ENCODE measurements at places on chromosomes 11 and 22. TPM values are rescaled to one million over a fixed set of nuclear protein-coding genes. Genes with fewer than 3 reads are reported as not detected.

GRCh38 chr11:104254347-104254746 is 90.4 kb upstream of the PDGFD start:
- DNase-seq, result peak; percentile 59

Gene MTFP1
- 60.4 TPM for total RNA-seq

- DNase-seq, result no peak
These were observed 263.9 kb downstream of the SBF2 start for GRCh38 chr11:10030122-10030490.

DNA sequence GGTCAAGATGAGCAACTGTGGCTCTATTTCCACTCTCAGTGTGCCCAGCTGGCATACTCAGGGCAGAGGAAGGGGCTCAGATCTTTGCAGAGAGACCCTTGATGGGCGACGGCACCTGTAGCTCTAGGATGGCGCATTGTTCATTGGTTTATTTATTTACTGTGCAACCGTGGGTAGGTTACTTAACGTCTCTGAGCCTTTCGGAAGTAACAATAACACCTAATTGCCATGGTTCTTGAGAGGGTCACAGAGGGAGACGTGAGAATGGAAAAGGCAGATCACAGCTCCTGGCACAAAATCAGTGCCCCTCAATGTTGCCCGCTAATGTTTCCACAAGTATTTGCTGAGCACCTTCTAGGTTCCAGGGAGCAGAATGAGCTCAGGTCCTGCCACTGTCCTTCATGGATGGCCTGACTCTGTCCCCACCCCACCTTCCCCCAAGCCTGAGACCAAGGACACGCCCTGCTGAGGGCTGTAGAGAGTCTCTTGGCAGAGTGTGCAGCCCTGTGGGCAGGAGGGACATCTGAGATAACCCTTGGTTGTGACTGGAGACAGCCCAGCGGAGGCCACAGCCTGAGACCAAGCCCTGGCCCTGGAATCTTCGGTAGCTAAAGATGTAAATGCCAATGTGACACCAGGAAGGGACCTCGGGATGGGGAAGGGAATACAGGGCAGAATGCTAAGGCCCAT is 780 bp upstream of the ALDH3B2 start:
- no peak for DNase-seq

- DNase-seq, result no peak
These were observed 13.1 kb downstream of the TREH start for GRCh38 chr11:118666371-118666770.

Gene RASL10A
- 3.6 TPM for total RNA-seq

DNA sequence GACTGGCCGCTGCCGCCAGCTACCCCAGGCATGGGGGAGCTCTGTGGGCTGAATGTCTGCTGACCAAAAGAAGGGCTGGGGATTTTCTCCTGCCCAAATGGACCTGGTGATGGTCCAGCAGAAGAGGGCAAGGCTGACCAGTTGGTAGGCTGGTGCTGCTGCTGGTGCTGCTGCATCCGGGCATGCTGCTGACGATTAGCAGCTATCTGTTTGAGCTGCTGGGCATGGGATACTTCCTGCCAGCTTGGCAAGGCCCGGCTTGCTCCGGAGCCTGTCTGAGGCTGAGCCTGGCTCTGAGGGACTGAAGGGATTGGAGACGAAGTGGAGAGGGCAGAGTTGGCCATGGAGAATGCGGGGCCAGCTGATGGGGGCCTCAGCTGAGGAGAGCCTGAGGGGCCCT is 168.6 kb upstream of the MTMR2 start:
- DNase-seq, result no peak

Gene MUC15
- not detected for total RNA-seq

Gene TSPAN4
- 205 TPM for total RNA-seq

GRCh38 chr22:41910050-41911000 is 4.5 kb downstream of the SHISA8 start:
- DNase-seq, result no peak

DNA sequence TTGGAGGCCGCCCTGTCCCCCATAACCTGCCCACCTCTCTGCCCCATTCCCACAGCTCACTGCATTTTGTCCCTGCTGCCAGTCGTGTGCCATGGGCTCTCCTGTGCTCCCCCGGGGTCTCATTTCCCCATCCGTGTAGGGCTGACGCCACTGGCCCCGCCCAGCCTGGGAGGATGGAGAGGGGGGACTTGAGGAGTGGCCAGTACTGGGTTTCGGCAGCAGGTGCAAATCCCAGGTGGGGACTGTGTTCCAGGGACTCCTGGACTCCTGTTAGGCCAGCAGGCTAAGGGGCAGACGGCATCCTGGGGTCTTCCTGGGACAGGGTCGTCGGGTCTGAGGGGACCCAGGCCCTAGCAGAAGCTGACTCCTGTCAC is 1.2 kb upstream of the MYO7A start:
- no peak for DNase-seq

DNA sequence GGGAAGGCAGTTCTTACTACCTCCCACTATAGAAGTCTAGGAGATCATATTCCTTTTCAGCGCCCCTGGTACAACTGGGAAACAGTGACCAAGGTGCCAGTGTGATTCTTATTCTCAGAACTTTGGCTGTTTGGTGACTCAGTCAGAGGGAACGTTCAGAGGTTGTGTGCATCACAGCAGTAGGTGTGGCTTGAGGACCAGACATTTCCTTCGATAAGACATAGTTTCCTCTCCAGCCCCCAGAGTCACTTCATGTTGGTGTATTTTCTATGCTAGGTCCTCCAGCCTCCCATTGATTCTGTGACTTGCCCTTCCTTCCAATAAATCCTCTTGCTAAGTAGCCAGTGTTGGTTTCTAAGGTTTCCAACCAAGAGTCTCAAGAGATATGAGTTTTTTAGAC is 171.9 kb upstream of the MPPED2 start:
- DNase-seq, result peak; percentile 43

GRCh38 chr11:70191495-70192140 is 11.5 kb upstream of the FADD start:
- peak; percentile 55 for DNase-seq

Gene TRPM5
- 0.05 TPM for total RNA-seq

- no peak for DNase-seq
These were observed 536.5 kb downstream of the TMEM135 start for GRCh38 chr11:87574193-87574592.

- DNase-seq, result no peak
These were observed 205.3 kb downstream of the TBC1D22A start for GRCh38 chr22:46967445-46968358.

GRCh38 chr11:114062272-114062671 is 2.8 kb downstream of the ZBTB16 start:
- DNase-seq, result no peak

Gene OR4A16
- not detected for total RNA-seq

DNA sequence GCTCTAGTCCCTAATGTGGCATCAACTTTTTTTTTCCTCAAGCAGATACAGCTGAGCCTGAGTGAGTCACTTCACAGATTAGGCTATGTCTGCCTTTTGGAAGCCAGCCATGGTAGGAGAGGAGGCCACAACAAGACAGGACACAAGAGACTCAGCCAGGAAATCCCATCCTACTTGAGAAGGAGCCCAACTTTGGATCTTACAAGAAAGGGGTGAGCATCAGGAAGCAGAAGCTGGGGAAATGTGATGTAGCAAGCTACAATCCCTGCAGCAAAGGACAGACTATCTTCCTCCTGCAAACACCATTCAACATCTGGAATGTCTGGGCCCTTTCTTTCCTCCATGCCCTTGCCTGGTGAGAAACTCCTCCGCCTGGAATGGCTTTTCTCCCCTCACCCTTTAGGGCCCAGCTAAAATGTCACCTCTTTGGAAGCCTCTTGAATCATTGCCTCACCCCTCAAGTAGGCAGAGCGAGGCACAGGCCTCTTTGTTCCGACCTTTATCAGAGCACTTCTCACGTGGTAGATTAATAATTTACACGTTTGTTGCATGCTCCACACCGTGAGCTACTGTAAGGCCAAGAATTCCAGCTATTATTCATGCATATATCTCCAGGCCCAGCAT is 156.4 kb upstream of the PITPNB start:
- DNase-seq, result peak; percentile 66

Gene FXYD6
- total RNA-seq, result 1.1 TPM

Gene VSIG10L2
- total RNA-seq, result not detected

DNA sequence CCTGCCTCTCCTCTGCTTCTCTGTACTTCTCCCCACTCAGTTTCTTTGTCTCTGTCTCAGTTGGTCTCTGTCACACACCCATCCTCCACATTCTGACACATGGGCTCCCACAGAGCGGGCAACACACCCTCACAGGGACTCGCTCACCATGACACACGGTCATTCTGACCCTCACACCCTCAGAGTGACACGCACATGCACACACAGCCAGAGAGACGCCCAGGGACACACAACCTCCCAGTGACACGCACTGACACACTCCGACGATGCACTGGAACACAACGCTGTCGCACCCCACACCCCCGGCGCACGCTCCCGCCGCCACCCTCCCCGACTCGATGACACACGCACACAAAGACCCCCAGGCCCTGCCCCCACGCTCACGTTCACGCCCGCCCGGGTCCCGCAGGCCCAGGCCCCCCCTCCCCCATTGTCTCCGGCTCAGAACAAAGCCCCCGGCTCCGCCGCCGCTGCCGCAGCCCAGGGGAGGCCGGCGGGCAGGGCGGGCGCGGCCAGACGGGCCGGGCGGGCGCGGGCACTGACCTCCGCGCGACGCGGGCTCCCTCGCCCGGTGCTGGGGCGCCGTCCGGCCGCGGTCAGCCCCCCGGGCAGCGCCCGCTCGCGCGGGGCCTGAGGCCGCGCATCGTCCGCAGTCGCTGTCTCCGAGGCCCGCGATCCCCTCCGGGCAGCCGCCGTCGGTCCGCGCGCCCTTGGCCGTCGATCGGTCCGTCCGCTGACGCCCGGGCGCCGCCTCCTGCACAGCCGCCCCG is 404 bp downstream of the DCHS1 start:
- no peak for DNase-seq

Gene NNMT
- 162 TPM for total RNA-seq

Gene TENM4
- 33.5 TPM for total RNA-seq

GRCh38 chr11:3104961-3105790 is 48.0 kb upstream of the CARS1 start:
- no peak for DNase-seq

- DNase-seq, result no peak
These were observed 368.3 kb downstream of the FAM181B start for GRCh38 chr11:82365351-82365750.

Data from HT1080 (cell line).